ENCODE measurements at places on chromosomes 1 and 21.
A peak's percentile ranks its signal among the peaks of the same experiment; 100 is the strongest.

DNA sequence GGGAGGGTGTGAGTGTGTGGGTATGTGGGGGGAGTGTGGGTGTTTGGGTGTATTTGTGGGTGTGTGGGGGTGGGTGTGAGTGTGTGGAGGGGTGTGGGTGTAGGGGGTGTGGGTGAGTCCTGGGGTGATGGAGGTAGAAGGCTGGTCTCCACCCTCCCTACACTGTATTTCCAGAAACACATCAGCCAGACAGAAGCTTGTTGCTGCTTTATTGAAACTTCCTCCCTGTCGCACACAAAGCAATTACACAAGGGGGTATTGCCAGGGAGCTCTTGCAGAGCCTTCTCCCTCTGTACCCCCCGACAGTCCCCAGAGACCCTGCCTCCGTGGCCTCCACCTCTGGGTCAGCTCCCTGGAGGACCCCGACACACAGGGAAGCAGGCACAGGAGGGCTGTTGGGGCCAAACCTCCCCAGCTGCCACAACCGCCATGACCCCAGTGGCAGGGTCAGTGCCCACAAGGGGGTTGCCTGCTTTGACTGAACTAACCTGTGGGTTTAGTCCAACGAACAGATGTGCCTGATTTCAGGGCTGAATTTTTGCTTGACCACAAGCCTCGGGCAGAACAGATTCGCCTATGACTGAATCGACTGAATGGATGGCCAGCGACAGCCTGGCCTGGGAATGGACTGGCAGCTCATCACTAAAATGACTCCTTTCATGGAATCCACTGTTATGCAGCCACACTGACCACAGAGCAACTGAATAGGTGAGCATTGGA lies 9.1 kb upstream of the MATN1 start:
- no peak for DNase-seq

GRCh38 chr1:36224537-36225282 lies 467 bp downstream of the THRAP3 start:
- DNase-seq, result no peak

GRCh38 chr1:61204528-61204927 lies 122.2 kb downstream of the NFIA start:
- DNase-seq, result no peak

DNA sequence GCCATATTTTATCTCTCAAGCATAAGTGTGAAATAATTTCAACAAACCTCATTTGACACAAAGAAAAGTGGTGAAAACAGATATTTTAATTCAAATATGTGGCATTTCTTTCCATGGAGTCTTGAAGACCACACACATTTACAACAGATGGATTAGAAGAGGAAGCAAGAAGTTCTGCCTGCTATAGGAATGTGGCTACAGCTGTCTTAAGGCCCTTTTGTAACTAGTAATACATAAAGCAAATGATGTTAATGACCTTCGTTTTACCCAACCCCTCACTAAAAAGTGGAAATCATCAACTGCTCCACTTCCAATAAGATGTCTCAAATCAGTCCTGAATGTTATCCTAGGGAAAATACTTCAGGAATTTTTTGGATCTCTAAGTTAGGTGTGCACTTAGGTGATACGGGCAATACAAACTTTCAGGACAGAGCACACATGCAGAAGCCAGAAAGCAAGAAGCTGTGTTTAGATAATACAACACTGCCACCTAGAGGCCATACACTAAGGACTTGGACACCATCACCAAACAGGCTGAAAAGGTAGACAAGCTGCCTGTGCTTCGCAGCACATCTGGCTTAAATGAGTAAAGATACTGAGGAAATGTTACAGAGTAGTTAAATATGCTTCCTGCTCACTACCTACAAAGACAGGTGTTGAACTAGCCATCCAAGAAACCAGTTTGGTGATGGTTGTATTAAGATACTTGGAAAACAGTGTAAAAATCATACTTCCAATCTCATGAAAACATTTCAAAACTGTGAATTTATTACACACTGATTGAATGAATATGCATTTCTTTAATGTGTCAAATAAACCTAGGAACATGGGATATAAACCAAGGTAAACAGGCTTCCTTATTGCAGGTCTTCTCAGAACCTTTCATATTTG lies 24.4 kb downstream of the RRAGC start:
- DNase-seq, result peak; percentile 26

- no peak for DNase-seq
Measured at GRCh38 chr1:24987875-24988557, 57.9 kb upstream of the RUNX3 start.

- DNase-seq, result no peak
Measured at GRCh38 chr21:16644685-16645084, 868.2 kb upstream of the CXADR start.

GRCh38 chr1:30730346-30731108 lies 7.1 kb upstream of the MATN1 start:
- DNase-seq, result no peak

GRCh38 chr1:101219924-101220870 lies 16.6 kb upstream of the S1PR1 start:
- no peak for DNase-seq

- no peak for DNase-seq
Measured at GRCh38 chr1:27503844-27504587, 14.0 kb upstream of the WASF2 start.

- no peak for DNase-seq
Measured at GRCh38 chr1:85275701-85276214, 674 bp downstream of the BCL10 start.

- DNase-seq, result no peak
Measured at GRCh38 chr1:162193221-162193620, 123.7 kb downstream of the NOS1AP start.

DNA sequence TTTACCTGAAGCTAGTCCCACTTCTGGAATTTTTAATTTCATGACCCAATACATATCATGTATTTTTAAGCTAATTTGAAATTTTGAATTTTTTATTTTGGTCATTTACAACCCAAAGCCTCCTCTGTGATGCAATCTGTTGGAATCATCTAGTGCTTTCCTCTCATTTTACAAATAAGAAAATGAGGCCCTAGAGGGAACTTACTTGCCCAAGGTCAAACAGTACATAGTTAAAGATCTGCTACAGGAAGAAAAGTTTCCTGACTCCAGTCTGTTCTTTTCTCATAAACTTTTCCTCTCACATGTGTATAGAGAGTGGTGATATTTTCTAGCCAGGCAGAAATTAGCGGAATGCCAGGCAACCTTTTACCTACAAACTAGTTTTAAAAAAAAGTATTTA lies 59.3 kb upstream of the DPT start:
- DNase-seq, result no peak

DNA sequence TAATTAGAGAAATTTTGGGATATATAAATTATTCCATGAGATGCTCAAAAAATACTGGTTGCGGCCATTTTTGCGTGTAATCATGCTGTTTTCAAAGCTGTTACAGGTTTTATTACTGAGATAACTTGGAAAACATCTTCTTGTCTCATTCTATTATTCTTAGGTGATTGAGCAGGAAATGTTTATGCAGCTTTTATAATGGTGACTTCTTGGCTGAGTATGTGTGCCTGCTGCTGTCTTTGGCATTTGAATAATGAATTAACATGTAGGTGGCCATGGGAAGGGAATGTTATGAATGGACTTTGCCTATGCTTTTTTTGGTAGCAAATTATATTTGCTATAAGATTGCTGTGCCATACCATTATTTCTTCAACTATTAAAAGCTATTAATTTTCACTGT lies 52.5 kb downstream of the RASAL2 start:
- DNase-seq, result no peak

DNA sequence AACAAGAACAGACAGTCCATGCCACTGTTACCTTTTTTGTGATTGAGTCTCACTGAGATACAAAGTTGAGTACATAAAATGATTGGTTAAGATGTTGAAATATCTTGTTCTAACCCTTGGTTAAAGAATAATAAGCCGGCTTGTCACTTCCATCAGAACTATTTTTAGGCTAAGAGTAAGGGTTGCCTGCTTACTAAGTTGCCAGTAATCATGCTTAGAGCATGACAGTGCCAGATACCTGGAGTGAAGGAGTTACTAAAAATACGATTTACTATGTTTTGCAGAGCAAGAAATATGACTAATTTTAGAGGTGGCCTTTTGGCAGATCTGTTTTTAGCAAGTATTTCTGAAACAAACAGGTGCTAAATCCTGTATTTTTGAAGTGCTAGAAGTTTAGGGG lies 6.0 kb downstream of the HUNK start:
- no peak for DNase-seq

DNA sequence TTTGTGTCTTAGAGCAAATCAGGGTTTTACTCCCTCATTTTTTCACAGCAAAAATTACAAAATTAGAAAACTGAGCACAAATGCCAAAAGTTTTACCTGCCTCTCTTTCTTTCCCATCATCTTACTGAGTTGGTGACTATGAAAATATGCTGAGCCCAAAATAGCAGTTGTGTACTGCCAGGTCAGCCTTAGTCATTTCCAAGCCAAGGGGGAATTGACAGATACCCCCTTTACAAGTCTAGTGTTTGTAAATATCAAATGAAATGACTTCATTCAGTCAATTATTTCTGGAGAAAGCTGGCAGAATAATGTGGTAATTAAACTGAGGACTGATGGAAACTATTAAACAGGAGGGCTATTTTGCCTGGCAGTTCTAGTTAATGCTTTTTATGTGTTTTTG lies 11.4 kb upstream of the GORAB start:
- no peak for DNase-seq

GRCh38 chr1:171245458-171246064 lies 2.7 kb upstream of the FMO1 start:
- DNase-seq, result no peak

DNA sequence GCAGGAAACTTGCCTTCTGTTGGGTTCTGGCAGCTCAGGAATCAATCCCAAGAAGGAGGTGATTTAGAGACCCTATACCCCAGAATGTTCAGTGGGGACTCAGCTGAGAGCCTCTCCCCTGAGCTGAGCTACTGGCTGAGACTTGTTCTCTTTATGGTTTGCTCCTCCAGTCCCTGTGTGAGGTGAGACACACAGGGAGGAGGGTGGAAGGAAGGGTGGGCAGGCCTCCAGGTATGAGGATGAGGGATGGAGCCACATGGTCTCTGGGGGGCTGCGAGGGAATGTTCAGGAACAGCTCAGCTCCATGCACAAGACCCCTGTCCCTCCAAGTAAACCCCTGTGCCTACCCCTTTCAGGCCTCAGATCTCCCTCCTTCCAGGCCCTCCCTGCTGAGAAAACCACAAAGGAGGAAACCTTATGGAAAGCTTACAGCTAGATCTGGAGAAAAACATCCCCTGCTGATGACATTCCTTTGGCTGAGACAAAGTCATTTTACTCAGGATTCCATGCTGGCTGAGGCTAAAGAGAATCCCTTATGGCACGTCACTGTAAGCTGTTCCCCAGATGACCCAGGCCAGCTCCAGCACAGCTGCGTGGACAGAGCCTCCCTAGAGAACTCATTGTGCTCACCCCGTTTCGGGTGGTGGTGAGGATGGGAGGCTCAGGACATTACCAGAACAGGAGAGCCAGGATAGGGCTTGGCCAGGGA lies 91.5 kb upstream of the IPO9 start:
- DNase-seq, result no peak

- no peak for DNase-seq
Measured at GRCh38 chr1:178335426-178335825, 161.3 kb downstream of the CLEC20A start.

- DNase-seq, result no peak
Measured at GRCh38 chr1:7744882-7745281, 26.2 kb upstream of the VAMP3 start.

DNA sequence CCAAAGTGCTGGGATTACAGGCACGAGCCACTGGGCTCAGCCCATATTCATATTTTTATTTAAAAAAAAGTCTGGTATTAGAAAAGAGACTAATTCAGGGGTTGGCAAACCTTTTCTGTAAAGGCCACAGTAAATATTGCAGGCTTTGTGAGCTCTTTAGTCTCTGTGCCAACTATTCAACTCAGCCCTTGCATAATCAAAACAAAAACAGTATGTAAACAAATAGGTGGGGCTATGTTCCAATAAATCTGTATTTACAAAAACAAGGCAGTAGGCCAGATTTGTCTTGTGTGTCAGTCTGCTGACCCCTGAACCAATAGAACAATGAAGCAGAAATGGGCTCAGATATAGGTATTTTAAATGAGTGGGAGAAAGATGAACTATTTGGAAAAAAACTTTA lies 49.3 kb downstream of the CDC42BPA start:
- DNase-seq, result no peak

DNA sequence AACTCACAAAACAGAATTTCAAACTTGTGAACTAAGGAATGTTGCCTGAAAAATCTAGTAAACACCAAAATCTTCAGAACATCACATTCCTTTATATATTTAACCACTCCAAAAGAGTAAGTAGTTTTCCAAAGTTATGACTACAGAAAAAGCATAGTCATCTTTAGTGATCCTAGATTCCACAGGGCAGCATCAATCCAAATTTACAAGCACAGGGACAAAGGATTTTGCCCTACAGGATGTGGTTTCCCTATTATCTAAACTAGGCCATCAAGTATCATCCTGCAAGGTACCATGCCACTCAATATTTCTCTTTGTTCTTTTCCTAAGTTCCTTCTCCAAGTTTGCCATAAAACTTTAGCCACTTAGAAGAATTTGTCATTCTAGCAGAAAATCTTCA lies 33.0 kb downstream of the COP1 start:
- DNase-seq, result no peak

- no peak for DNase-seq
Measured at GRCh38 chr1:243325305-243325890, 69.6 kb downstream of the SDCCAG8 start.

GRCh38 chr1:240385985-240386978 lies 225.7 kb downstream of the GREM2 start:
- DNase-seq, result no peak

DNA sequence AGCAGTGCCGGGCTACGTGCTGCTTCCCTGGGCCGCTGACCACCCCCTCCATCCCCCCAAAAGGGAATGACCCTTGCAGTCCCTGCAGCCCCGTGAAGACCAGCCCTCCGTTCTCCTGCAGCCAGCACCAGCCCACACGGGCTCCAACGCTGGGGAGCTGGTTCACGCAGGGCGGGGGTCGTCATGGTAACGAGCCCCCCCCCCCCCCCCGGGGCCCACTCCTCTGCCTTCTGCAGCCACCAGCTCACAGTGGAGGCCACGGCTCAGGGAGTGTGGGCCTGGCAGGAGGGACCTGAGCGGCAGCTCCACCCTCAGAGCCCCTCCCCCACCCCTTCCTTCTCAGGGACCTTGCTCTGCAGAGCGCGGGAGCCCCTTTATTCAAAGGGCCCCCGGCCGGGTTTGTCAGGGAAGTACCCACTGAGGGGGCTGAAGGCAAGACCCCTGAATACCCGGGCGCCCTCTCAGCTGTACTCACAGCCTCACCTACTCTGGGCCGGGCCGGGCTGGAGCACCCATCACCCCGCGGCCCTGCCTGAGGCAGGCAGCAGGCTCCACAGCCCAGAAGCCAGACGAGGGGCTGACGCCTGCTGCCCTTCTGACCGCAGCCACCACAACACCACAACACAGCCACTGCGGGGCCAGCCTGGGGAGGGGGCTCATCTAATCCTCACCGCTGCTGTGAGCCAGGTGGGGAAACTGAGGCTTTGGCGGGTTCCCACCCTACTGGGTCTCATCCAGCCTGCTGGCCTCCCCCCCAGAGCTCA lies 12.6 kb downstream of the MEGF6 start:
- no peak for DNase-seq

All from activated CD8-positive, alpha-beta memory T cell treated with anti-CD3 and anti-CD28 coated beads, Interleukin-2, amount 50 U/mL, for 4 hours (primary cell).